CD4-positive, alpha-beta T cell treated with Interleukin-2 at 100 ng/mL for 4 hours (primary cell): ENCODE measurements at places on chromosomes 3 and 15.

DNA sequence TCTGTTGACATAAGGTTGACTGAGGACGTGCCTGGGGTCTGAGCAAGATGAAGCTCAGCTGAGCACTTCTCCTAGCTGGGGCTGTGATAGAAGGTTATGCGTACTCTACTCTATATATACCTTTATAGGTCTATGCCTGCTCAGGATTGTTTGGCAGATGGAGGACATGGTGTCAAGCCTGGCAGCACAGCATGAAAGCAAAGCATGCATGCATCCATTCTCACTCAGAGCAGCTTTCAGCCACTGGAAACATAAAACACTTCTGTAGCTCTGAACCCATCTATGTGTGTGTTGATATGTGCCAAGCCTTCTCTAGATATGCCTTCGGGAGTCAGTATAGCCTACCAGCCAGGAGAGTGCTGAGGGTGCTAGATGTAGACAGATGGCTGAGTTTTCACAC lies 142.3 kb upstream of the NUDT16 start:
- no peak for DNase-seq

DNA sequence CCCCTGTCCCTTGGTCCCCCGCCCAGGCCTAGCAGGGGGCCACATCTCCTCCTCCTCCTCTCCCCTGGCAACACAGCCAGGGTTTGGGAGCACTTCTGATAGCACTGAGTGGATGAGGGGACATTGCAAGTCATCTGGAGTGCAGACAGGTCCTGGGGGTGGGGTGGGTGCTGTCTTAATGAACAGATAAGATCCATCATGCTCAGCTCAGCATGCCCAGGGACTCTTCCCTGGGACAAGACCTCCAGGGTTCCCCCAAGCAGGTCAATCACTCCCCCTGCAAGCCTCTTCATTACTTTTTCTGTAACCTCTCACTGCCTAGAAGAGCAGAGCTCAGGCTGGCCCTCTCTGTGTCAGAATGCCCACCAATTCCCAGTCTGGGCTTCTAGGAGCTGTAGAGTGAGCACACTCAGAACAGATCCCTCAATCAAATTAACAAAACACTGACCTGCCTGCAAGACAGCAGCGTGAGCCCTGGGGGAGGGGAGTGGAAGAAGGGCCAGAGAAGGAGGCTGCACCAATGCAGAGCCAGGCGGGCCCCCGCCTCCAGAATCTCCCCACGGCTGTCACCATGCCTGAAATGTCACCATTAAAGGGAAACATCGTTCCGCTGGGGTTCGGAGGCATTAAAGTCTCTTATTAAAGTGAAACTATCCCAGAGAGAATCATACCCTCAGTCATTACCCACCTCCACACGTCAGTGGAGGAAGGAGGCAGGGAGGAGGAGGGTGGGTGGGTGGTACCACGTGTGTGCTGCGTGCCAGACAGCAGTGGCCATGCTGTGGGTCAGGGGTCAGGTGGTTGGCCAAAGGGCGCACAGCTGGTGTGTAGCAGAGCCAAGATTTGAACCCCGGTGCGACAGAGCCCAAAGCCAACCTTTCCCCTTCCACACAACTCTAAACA lies 114.7 kb upstream of the LINGO1 start:
- no peak for DNase-seq

DNA sequence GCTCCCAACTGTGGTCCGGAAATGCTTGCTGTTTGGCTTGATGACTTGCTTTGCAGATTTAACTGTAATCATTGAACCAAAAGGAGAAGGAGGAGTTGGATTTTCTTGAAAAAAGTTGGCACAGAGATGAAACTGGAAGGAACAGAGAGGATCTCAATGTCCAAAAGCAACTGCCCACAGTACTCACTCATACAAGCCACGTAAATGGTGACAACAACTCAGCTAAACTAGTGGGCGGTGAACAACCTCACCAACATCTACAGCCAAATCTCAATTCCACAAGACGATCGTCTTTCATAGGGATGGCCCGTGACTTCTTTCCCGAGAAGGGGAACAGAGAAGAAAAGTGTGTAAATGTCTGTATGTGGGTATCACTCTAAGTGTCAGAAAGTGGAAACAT lies 48.1 kb downstream of the MYO5C start:
- no peak for DNase-seq

DNA sequence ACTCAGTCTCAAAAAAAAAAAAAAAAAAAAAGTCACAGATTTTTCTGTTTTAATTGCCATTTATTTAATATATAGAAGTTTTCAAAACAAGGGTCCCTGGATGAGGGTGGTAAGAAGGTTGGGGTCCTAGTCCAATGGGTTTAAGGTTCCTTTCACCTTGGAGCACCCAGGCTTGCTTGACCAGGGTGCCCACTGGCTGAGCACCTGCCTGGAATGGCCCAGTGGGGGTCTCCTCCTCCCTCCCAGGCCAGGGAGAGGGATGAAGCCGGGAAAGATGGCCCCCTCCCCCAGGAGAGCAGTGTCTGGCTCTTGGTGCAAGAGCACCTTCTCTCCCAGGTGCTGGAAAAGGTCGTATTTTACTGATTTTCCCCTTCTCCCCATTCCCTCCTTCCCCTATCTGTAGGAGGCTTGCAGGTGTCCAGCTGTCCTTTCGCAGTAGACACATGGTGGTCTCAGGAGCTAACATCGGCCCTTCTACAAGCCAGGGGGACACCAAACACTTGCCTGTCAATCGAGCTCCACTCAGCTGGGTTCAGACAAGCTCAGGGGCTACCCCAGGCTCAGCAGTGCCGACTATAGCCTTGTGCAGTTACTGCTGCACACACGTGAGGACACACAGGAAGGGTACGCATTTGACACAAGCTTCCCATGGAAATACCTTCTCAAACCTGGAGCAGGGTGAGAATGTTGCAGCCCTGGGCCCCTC lies 112.3 kb upstream of the KLF13 start:
- no peak for DNase-seq

DNA sequence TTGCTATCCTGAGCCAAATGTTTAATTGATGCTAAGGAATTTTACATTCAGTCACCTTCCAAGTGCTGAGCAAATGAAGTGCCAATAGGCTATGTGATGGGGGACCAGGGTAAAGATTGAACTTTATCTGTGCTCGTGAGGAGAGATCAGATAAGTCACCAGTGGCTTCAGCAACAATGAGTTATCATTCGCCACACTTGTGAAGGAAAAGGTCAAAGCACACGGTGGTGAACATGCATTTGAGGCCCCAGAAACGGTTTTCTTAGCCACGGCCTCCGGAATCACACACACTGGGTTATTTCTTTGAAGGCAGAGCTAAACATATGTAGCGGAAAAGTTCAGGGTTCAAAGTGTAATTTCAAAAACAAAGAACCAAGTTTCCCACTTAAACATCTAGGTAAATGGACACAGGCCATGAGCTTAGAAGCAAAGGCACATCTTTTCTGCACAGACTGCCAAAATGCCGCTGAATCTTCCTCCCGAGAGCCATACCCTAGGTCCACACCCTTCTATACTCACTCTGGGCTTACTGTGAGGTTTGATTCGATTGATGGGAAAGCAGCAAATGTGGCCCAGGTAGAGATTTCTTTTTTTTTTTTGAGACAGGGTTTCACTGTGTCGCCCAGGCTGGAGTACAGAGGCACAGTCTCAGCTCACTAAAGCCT lies 268.5 kb downstream of the SHQ1 start:
- DNase-seq, result no peak

- no peak for DNase-seq
These were observed 527.5 kb downstream of the NAALADL2 start for GRCh38 chr3:175386630-175387029.

DNA sequence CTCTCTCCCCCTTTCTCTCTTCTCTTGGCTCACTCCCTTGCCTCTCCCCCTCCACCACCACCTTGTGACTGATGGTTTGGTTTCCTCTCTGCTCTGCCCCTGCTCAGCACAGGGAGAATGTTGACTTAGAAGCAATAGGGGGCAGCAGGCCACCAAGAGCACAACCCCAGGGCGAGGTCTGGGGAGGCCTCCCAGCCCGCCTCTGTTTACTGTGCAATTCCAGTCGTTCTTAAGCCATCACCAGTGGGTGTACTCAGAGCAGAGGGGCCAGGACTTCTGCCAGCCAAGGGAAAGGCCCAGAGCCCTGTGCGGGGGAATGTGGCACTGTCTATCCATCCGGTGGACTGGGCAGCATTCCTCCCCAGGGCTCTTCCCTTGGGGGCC lies 5.7 kb upstream of the APEH start:
- DNase-seq, result no peak

GRCh38 chr15:70505936-70506912 lies 257.1 kb downstream of the UACA start:
- no peak for DNase-seq

DNA sequence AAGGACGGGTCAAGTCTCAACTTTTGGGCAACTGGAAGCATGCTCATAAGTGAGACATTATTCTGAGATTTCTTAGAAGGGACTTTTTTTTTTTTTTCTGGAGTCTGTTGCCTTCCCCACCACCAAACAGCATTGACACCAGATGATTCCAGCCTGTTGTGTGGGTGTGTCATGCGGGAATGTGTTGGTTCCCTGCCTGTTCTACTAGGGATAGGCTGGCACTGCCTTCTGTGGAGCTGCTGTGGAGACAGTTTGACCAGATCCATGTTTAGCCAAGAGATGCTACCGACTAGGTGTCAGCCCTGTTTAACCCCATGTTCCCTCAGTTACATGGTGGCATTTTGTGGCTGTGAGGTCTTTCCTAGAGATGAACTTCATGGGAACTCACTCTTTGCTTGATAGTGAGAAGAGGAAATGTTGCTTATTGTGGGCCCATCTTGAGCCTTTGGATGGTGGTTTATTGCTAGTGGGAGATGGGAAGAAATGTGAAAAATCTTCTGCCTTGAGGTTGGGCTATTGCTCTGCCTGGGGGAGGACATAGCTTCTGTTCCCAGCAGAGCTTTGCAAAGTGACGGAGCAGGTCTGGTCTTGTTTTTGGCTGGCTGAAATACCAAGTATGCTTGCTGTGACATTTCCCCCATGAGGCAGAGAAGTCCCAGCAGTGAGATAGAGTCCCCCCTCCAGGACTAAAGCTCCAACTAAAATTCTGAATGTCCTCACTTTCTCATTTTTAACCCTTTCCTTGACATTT lies 31.3 kb downstream of the TRAK1 start:
- no peak for DNase-seq

- no peak for DNase-seq
These were observed 48.0 kb upstream of the TNIK start for GRCh38 chr3:171508206-171508605.

GRCh38 chr3:166661621-166662020 lies 718.5 kb downstream of the ZBBX start:
- no peak for DNase-seq

- DNase-seq, result peak; percentile 2
These were observed 2.0 kb upstream of the PFKFB4 start for GRCh38 chr3:48558493-48559134.

GRCh38 chr3:14721126-14721864 lies 46.4 kb downstream of the C3orf20 start:
- no peak for DNase-seq

DNA sequence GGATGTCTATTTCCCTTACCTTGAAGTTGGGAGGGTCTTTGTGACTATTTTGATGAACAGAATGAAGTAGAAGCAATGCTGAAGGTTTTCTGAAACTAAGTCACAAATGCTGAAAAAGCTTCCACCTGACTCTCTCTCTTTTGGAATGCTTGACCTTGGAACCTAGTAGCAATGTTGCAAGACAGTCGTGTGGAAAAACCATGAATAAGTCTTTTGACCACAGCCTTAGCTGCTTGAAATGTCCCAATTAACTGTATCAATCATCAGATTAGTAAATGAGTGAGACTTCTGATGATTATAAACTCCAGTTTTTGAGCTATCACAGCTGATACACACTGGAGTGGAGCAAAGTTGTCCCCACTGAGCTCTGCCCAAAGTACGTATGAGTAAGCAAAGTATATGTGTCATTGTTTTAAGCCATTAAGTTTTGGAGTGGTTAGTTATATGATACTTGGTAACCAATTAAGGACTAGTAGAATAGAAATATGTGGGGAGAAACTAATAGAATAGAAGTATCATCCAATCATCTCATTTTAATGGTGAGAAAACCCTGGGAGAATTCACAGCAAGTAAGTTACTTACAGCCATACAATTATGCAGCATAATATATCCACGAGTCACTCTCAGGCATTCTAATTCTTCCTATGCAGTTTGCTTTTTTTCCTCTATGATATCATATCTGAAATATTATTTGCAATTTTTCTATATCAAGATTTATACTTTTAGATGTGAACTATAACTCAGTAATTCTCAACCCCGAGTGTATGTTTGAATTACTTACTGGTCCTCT lies 1010.6 kb downstream of the ROBO2 start:
- DNase-seq, result no peak

GRCh38 chr3:160210341-160210740 lies 14.9 kb upstream of the C3orf80 start:
- DNase-seq, result no peak

GRCh38 chr15:62977952-62978811 lies 64.4 kb upstream of the TPM1 start:
- no peak for DNase-seq

- DNase-seq, result no peak
These were observed 88.1 kb downstream of the MDFIC2 start for GRCh38 chr3:70224337-70224736.

GRCh38 chr3:118272991-118273390 lies 761.7 kb downstream of the IGSF11 start:
- no peak for DNase-seq

DNA sequence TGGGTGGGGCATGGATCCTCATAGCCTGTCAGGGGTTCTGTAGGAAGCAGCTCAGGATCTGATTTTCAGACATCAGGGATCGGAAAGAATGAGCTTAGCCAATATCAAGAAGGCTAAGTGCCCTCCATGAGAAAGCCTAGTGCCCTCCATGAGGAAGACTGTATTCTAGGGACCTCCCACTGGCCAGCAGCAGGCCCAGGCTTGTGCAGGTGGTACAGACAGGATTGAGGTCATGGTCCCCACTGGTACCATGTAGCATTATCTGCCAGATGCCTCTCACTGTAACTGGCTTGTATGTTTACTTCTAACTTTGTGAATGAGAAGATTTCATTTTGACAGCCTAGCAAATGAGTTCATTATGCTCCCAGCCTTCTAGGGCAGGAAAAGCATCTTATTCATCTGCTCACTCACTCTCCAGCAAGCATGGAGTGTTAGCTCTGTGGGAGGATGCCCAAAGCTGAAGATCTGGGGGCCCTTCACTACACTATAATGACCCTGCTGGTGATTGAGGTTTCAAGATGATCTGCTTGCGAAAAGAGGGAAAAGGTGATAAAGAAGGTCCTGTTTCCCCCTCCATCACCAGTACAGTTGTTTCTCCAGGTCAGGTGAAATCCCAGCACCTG lies 7.5 kb downstream of the EPHB1 start:
- no peak for DNase-seq

DNA sequence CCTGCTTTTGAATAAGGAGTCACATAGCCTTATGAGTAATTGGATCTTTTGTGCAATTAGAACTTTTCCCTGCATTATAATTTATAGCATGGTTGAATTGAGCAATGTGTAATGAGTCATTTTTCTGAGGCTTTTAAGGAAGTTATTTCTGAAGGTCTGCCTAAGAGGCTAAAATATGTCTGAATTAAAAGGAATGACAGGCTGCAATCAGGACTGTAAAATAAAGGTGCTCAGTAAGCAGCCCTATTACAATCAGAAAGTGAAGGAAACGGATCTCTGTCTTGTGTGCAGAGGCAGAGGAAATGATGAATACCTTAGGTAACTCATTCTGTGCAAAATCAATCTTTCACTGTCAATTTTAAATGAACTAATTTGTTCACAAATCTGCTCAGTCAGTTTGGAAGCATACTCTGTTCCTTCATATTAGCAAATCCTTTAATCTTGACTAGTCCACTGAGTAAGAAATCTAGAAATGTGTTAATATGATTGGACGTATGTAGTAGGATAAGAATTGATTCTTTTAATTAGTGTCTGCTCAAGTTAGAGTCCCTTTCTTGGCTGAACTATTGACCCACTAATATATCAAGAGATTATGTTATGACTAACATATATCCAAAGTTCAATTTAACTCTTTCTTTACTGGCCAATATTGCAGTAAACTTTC lies 290.1 kb downstream of the ZIC1 start:
- no peak for DNase-seq
